Thoracic aorta (tissue), 2 donors: ENCODE measurements at places on chromosomes 3 and 15. TPM values are rescaled to one million over a fixed set of nuclear protein-coding genes. Genes with fewer than 3 reads are reported as not detected.
A peak's percentile ranks its signal among the peaks of the same experiment; 100 is the strongest.

DNA sequence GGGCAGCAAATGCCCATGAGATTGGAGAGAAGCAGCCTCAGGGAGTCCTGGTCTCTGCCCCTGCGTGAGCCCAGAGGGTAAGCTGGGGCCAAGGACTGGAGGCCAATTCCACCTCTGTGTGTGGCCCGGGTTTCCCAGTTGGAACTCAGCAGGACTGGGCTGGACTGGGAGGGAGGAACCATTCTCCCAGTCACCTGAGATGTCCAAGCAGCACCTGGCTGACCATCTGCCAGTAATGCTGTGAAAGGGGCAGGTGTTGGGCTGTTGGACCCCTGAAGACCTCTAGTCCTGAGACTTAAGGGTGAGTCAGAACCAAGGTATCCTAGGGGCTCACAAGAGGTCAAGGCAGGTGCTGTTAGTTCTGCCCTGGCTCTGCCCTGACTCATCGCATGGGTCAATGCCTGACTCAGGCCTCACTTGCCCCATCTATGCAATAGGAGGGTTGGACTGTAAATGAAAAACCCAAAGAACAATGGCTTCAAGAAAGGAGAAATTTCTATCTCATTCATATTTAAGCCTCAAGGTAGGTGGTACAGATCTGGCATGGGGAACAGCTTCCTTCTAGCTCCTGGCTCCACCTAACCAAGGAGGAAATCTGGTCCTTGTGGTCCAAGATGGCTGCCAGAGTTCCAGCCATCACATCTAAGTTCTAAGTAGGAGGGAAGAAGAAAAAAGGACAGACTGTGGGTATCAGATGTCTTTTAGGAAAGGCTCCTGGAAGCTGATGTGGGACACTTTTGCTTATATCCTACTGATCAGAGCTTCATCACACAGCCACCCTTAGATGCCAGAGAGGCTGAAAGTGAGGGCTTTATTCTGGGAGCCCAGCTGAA, 111.3 kb downstream of the FBLN2 start:
- no peak overlapping the region for H3K4me3 ChIP-seq
- no peak for DNase-seq
- peaks cover 5% of the 10 kb centered on the region for H3K27me3 ChIP-seq
- no peaks in the 10 kb centered on the region for H3K36me3 ChIP-seq
- peaks cover 3% of the 10 kb centered on the region for H3K4me1 ChIP-seq

DNA sequence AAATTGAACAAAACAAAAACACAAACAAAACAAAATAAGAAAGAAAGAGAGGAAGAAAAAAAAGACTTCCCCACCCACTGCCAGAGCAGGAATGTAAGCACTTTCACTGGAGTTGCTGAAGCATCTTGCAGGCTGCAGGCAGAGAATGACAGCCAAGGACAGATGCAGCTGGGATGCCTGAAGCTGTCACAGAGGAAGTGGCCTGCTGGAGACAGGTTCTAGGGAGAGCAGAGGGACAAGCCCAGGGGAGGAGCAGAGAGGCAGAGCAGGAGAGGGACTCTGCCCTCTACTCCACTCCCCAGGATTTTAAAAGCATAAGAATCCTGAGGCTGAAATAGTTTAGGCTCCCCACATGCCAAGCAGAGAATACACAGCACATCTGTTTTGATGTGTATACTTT, 326.2 kb downstream of the TUSC7 start:
- H3K27ac ChIP-seq, result peak overlapping the region; percentile 31
- no peak for DNase-seq
- H3K4me3 ChIP-seq, result no peak overlapping the region
- H3K36me3 ChIP-seq, result no peaks in the 10 kb centered on the region
- no peaks in the 10 kb centered on the region for H3K27me3 ChIP-seq

- no peak for DNase-seq
- no peak overlapping the region for H3K4me3 ChIP-seq
- no peaks in the 10 kb centered on the region for H3K27me3 ChIP-seq
- H3K27ac ChIP-seq, result no peak overlapping the region
- H3K4me1 ChIP-seq, result peaks cover 3% of the 10 kb centered on the region
- H3K36me3 ChIP-seq, result no peaks in the 10 kb centered on the region
These were observed 20.2 kb downstream of the RNF13 start for GRCh38 chr3:149833241-149833640.

DNA sequence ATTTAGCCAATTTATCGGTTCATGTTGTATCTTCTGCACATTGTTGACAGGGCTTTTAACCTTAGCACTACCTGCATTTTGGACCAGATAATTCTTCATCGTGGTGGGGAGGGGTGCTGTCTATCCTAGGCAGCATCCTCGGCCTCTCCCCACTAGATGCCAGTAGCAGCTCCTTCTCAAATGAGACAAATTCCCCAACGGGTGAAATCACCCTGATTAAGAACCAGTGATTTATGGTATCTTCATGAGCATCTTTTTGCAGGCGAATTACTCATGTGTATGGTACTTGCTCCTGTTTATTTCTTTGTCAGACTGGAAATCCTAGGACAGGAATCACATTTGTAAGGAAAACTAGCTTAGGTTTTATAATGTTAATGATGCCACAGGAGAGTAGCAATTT, 68.0 kb downstream of the C3orf70 start:
- peaks cover 5% of the 10 kb centered on the region for H3K4me1 ChIP-seq
- H3K27ac ChIP-seq, result no peak overlapping the region
- H3K4me3 ChIP-seq, result no peak overlapping the region
- DNase-seq, result no peak
- no peaks in the 10 kb centered on the region for H3K27me3 ChIP-seq
- H3K36me3 ChIP-seq, result peaks cover 4% of the 10 kb centered on the region

DNA sequence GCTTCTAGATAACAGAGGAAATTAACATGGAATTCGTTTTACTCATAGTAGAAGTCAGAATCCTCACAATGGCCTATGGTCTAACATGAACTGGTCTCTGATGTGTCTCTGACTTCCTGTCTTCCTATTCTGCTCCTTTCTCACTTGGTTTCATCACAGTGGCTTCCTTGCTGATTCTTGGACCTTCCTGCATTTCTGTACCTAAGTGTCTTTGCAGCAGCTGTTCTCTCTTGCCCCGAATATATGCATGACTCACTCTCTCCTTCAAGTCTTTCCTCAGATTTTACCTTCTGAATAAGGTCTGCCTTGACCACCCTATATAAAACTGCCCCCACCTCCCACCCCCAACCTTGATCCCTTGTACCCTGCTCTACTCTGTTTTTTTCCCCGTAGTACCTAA, 14.1 kb downstream of the ARL13B start:
- H3K36me3 ChIP-seq, result no peaks in the 10 kb centered on the region
- DNase-seq, result no peak
- H3K4me3 ChIP-seq, result no peak overlapping the region
- no peak overlapping the region for H3K27ac ChIP-seq
- H3K27me3 ChIP-seq, result no peaks in the 10 kb centered on the region

GRCh38 chr15:89443581-89443980, 52.8 kb downstream of the RHCG start:
- H3K27ac ChIP-seq, result no peak overlapping the region
- H3K27me3 ChIP-seq, result no peaks in the 10 kb centered on the region
- no peaks in the 10 kb centered on the region for H3K4me1 ChIP-seq

- DNase-seq, result no peak
- H3K27me3 ChIP-seq, result no peaks in the 10 kb centered on the region
- H3K36me3 ChIP-seq, result peaks cover 7% of the 10 kb centered on the region
- peak overlapping the region; percentile 74 for H3K4me3 ChIP-seq
- H3K4me1 ChIP-seq, result peaks cover 28% of the 10 kb centered on the region
These were observed 90.7 kb downstream of the TIGIT start for GRCh38 chr3:114384558-114384903.

GRCh38 chr15:70636540-70637165, 126.7 kb downstream of the UACA start:
- no peak for DNase-seq
- H3K27ac ChIP-seq, result no peak overlapping the region
- H3K36me3 ChIP-seq, result peaks cover 6% of the 10 kb centered on the region
- no peaks in the 10 kb centered on the region for H3K27me3 ChIP-seq
- H3K4me3 ChIP-seq, result no peak overlapping the region

DNA sequence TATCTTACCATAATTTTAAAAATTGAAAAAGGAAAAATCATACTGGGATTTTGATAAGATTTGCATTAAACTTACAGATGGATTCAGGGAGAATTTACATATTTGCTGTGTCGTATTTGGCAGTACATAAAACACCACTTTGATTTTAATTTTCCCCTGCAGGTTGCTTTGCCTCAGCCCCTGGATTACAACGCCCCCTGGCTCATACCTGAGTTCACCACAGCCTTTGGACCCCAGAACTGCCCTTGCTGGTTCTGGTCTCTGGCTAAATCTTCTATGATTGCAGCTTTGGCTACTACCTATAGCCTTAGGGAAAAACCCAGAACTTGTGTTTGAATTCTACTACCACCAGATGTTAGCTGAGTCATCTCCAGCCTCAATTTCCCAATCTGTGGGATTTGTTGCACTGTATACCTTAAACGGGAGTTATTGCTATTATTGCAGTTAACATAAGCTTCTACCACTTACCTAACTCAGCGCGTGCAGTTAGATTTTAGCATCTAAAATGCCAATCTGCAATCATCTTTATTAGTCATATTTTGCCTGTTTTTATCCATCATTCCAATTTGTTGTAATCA, 315.7 kb upstream of the GADL1 start:
- H3K36me3 ChIP-seq, result no peaks in the 10 kb centered on the region
- DNase-seq, result no peak
- no peak overlapping the region for H3K27ac ChIP-seq
- no peaks in the 10 kb centered on the region for H3K27me3 ChIP-seq

DNA sequence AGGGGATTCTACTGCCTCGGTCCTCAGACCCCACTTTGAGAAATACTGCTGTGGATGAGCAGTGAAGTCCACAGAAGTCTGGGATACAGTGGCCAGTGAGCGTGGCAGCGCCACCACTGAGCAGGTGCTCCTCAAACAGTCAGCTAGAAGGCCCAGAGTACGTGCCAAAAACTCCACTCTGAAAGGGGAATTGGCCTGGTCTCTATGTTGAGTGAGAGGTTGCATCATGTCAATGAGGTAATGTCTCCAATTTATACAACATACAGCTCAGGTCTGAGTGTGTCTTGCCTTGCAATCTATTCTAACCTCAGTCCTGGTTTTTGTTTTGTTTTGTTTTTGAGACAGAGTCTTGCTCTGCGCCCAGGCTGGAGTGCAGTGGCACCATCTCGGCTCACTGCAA, 53.3 kb upstream of the ETV5 start:
- DNase-seq, result no peak
- peaks cover 7% of the 10 kb centered on the region for H3K36me3 ChIP-seq
- H3K4me3 ChIP-seq, result no peak overlapping the region
- H3K4me1 ChIP-seq, result no peaks in the 10 kb centered on the region
- no peaks in the 10 kb centered on the region for H3K27me3 ChIP-seq
- no peak overlapping the region for H3K27ac ChIP-seq

DNA sequence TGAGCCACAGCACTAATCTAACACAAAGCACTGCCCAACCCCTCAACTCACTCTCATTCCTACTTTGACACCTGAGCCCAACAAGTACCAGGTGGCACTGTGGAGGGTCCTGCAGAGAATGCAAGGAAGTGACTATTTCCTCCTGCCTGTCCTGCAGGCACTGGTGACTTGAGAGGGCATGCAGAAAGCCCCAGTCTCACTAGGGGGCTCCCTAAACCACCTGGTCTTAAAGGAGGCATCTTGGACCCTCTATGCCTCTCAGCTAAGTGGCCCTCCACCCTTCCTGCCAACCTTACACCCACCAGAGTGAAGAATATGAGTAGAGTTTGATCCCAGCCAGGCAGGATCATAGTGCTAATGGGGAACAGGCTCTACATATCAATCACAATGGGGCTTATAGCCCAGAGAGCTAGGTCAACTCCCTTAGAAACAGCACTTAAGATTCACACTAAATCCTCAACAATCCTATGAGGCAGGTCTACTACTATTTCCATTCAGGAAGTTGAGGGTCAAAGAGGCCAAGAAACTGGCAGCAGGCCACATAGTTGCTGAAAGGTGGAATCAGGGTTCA, 15.2 kb downstream of the TRAIP start:
- H3K27ac ChIP-seq, result no peak overlapping the region
- DNase-seq, result no peak
- no peaks in the 10 kb centered on the region for H3K27me3 ChIP-seq
- H3K36me3 ChIP-seq, result no peaks in the 10 kb centered on the region
- H3K4me3 ChIP-seq, result no peak overlapping the region
- peaks cover 12% of the 10 kb centered on the region for H3K4me1 ChIP-seq

DNA sequence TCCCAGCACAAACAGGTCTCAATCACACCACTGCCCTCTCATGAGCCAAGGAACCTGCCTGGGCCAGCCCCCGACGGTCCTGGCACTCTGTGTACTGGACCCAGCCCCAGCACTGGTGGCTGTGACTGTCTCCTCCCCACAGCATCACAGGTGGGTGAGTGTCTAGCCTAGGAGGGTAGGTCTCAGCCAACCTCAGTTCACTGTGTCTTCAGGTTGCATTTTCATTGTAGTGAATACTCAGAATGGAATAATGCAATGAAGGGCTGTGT, 163.4 kb upstream of the NSMCE3 start:
- H3K27me3 ChIP-seq, result no peaks in the 10 kb centered on the region
- H3K27ac ChIP-seq, result no peak overlapping the region
- H3K36me3 ChIP-seq, result no peaks in the 10 kb centered on the region
- no peak overlapping the region for H3K4me3 ChIP-seq
- DNase-seq, result no peak

DNA sequence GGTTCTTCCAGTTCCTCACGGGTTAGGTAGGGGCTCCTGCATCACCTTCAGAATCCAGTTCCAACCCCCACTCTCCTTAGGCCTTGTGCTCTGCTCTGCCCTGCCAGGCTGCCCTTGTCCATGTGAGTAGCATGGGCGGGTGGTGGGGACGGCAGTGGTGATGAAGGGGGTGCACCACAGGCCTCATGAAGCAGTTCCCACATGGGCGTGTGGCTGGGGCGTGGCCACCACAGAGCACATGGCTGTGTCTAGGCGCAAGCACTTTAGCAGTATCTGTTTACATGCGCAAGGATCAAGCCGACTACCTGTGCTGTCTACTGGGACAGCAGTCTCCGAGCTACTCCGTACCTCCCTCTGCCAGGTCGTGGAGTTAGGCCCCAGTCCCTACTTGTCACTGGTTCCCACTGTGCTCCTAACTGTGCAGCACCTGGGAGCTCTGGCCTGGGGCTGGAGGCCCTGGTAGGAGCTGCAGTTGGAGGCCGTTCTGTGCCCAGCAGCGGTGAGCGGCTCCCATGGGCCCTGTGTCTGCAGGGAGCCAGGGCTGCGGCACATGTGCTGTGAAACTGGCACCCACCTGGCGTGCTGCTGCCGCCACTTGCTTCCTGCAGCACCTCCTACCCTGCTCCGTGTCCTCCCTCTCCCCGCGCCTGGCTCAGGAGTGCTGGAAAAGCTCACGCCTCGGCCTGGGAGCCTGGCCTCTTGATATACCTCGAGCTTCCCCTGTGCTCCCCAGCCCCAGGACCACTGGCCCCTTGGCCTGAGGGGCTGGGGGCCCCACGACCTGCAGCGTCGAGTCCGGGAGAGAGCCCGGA, 53.5 kb downstream of the PLXNA1 start:
- peaks cover 19% of the 10 kb centered on the region for H3K36me3 ChIP-seq
- DNase-seq, result no peak
- H3K4me1 ChIP-seq, result peaks cover 3% of the 10 kb centered on the region
- H3K27ac ChIP-seq, result peak overlapping the region; percentile 38
- H3K27me3 ChIP-seq, result no peaks in the 10 kb centered on the region

- no peak for DNase-seq
- peaks cover 6% of the 10 kb centered on the region for H3K4me1 ChIP-seq
- no peaks in the 10 kb centered on the region for H3K36me3 ChIP-seq
- H3K27ac ChIP-seq, result no peak overlapping the region
These were observed 267.8 kb downstream of the RAP2B start for GRCh38 chr3:153429821-153430220.

The CA12 gene
- 26.8 TPM for total RNA-seq

The OSTN gene
- total RNA-seq, result not detected

The MTMR10 gene
- total RNA-seq, result 44.7 TPM

The SV2B gene
- total RNA-seq, result 2.6 TPM
